NAMALWA (cell line): ENCODE measurements at places on chromosomes 16 and 17.

DNA sequence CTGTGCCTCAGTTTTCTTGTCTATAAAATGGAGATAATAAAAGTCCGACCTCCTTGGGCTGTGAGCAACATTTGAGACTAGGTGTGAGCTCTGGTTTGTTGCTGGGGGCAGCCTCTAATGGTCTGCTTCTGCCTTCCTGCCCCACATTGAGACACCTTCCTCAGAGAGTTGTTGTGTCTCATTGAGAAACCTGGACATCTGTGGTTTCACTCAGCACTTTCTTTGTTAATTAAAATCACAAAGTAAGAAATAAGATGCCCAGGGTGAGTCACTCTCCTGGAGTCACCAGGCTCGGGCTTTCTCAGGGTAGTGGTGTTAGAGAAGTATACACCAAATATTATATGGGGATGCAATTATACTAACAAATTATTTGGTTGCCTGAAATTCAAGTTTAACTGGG, 389.2 kb upstream of the SALL1 start:
- DNase-seq, result no peak

DNA sequence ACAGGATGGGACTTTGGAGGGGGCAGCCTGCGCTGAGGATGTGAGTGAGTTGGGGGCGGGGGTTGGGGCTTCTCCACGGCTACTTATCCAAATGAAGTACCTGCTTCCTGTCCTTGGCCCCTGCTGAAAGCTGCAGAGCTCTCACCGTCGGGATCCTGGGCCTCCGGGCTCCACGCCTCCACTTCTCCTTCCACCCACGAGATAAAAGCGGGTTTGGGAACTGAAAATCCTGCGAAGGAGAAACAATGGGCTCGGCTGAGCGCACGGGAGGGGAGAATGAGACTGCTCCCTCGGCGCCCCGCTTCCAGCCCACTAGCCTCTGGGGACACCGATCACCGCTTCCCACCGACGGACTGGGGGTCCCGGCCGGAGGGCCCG, 486 bp downstream of the ZNF785 start:
- DNase-seq, result no peak

DNA sequence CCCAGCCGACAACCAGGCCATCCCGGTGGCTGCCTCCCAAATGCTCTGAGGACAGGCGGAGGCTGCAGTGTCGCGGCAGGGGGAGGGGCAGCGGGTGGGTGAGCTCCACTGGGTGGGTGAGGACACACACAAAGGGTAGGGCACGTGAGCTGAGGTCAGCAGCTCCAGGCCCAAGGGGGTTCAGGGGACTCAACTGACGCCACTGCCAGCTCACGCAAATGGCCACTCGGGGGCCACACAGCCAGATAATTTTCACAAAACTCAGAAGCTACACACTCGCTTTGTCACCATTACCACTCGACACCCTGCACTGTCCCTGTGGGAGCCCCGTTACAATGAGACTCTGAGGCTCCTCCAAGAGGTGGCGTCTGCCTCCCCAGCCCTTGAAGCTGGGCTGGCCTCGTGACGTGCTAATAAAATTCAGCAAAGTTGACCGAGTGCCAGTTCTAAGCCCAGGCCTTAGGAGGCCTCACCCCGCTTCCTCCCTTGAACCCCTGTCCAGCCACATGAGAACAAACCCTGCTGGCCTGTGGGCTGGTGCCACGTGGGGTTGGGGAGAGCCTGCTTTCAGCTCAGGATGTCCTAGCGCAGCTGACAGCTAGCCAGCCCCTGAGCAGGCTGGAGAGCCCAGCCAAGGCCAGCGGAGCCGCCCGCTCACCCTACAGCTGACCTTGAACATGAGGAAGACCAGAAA, 56.9 kb downstream of the RMI2 start:
- DNase-seq, result peak; percentile 28

DNA sequence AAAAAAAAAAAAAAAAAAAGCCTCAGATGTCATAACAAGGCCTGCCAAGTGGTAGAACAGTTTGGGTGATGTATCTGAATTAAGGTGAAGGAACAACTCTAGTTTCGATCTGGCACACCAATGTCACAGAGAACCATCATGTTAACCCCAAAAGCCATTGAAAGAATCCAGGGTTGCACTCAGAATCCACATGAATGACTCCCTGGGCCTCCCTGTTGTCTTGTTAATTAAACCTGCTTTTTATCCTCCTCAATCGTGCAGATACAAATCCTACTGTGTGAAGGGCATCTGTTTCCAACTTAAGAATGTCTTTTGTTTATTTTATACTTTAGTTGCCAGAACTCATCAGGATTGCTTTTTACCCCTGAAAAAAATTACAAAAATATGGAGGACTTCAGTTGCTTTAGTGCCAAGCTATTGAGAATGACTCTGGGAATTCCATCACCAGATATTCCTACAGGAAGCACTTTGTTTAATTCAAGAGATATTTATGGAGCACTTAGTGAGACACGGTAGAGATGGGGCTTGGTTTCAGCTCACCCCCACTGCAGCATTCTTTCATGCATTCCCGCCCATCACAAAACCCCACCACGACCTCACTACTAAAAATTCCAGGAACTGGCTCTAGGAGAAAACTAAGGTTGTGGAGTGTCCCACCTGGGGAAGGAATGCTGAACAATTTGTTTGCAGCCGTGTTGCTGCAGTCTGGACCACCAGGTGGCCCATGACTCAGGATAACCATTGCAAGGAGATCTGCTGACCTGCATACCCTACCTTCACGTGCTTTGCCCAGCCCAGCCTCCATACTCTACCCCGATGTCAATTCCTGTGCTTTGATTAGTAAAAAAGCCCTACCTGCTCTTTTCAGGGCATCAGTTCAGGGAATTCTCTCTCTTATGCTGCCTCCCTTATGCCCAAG, 63.8 kb upstream of the GPRC5B start:
- DNase-seq, result no peak

- DNase-seq, result no peak
These were observed 70.8 kb upstream of the TNRC6C start for GRCh38 chr17:77887464-77888241.

GRCh38 chr17:53471514-53471913, 351.2 kb upstream of the KIF2B start:
- DNase-seq, result no peak

DNA sequence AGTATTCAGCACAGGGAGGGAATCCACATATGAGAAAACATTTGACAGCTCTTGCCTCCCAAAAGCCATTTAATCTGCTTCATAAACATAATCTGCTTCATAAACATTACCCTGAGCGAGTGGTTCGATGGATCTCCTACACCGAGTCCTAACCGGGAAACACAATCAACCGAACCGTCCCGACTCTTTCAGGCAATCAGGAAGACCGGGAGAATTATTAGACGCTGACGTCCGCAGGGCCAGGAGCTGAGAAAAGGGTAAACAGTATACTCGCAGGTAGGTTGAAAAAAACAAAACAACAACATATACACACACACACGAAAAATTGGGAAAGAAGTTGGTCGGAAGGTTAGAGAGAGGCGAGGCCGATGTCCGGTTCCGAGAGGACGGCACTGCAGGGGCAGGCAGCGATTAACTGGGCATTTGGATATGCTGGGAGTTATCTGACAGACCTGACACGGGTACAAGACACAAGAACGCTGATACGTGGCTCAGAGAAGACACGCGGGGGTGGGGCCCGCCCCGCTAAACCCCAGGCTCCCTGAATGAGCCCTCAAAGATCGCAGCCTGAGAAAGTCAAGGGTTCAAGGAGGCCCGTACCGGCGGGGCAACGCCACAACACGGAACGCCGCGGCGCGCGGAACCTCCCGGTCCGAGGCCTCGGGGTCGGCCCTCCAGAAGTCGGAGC, 585 bp downstream of the AP1G1 start:
- DNase-seq, result peak; percentile 27

DNA sequence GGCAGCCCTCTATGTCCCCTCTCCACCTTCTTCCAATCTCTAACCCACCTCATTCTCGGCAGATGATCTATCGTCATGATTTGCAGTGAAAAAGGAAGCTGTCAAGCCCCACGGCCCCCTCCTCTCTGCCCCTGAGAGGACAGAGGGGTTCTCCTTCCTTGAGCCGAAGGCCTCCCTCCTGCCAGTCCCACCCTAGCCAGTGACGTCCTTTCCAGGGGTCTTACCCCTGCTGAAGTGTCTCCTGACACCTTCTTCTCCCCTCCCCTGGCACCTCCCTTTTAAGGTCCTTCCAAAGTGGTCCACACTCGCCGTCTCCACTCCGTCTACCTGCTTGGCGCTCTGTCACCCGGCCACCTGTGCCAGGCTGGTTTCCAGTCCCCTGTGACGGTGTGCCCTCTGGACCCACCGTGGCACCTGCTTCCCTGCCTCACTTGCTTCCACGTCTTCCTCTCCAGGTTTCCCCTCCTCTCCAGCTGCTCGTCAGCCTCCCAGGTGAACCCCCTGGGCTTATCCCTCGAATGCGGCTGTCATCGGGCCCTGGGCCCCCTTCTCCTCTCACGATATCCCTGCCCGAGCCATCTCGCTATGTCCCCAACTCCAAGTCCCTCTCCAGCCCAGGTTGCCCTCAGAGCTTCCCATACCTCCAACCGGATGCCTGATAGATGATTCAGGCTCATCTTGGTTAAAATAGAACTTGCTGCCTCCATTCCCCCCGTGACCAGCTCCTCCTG, 5.7 kb downstream of the CCDC102A start:
- DNase-seq, result no peak

DNA sequence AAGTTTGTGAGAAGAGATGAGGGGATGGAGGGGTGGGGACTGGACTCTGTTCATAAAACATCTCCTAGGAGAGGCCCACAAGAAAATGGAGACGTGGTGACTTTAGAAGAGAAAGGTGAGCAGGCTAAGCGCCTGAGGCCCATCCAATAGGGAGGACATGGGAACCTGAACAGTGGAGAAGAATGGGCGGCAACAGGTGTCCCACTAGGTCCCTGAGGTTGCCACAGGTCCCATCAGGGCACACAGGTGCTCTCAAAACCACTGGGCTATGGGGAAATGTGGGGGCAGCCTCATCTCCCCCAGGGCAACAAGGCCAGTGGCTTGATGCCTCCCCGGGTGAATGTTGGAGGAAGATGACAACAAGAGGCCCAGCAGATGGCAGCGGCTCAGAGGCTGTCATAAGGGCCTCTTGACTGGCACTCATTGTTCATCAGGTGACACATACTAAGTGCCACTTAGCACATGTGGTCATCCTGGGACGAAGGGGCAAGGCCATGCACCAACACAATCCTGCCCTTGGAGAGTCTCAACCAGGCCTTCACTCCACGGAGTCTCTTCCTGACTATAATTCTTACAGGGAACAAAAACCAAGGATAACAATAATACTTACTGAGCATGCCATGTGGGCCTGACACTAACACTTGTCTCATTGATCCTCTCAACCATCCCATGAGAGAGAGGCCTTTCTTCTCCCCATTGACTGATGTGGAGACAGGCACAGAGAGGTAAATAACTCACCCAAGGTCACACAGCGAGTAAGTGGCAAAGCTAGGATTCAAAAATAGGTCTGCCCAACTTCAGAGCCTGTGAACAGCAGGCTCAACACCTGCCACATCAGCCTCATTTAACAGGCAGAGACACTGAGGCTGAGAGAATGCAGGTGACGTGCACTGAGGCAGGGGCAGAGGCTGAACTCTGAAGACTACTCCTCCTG, 38.0 kb downstream of the CUEDC1 start:
- peak; percentile 34 for DNase-seq

GRCh38 chr17:82092995-82093751, 4.9 kb downstream of the FASN start:
- no peak for DNase-seq

DNA sequence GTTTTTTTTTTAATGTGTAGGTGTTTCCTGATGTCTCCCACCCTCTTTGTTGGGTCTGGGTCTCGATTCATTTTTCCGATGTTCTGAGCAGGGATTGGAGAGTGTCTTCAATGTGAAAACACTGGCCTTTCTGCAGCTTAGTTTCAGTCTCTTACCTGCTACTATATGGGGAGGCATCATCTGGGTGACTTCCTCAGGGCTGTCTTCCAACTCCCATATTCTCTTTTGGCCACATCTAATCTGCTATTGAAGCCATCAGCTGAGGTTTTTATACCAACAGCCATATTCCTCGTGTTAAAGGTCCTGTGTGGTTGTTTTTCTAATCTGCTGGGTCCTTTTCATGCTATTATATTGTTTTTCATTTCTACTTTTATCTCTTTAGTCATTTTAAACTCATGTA, 13.2 kb upstream of the SSTR5 start:
- no peak for DNase-seq

GRCh38 chr17:63647065-63647725, 25.0 kb downstream of the MAP3K3 start:
- no peak for DNase-seq

DNA sequence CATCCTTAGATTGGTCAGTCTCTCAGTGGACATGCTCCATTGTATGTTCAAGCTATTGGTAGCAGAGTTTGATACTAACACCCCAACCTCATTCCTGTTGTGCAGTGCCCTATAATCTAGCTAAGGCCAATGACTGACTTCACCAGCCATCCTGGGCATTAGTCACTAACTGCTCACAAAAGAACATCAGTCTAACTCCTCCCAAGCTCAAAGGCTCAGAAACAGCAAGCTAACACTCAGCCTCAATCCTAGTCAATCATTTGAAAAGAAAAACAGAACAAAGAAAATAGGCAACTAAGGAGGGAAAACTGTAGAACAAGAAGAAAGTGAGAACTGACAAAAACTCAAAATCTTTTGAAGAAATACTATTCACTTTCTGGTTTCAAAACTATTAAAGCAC, 199.1 kb upstream of the C17orf78 start:
- DNase-seq, result no peak

DNA sequence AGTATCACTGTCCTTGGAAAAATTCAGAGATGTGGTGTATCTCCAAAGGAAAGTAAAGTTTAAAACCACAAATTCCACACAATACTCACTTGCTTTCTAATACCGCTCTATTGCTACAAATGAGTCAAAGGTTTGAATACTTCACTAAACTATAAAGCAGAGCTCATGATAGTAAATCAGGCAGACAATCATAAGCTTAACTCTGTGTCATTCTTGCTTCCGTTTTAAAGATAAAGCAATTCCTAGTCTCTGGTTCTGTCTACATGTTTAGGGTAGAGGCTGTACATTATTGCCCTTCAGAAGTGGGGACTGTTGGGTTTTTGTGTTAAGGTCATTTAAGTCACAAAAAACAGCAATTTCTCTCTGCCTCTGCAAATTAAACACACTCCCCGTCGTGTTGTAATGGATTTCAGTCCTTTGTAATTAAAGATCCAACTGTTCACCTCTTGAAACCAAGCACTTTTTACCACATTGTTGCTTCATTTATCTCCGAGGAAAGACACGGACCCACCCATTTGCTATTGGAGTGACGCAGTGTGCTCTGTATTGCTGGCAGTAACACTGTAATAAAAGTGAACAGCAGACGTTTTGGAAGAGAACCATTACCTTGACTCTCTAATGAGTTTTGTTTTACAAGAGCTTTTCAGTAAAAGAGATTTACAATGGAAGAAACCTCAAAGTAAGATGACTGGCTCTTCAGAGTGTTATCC, 83.1 kb upstream of the CNTNAP4 start:
- no peak for DNase-seq
